ENCODE measurements at places on chromosomes 7 and 10.
A peak's percentile ranks its signal among the peaks of the same experiment; 100 is the strongest.

- no peak for DNase-seq
Measured at GRCh38 chr7:123498601-123499000, 35.8 kb downstream of the IQUB start.

GRCh38 chr10:63256009-63256773, 123.1 kb downstream of the NRBF2 start:
- no peak for DNase-seq

- DNase-seq: no peak
Measured at GRCh38 chr10:27717224-27717623, 28.4 kb downstream of the MKX start.

- DNase-seq: no peak
Measured at GRCh38 chr10:9560976-9561375, 1456.7 kb upstream of the CELF2 start.

DNA sequence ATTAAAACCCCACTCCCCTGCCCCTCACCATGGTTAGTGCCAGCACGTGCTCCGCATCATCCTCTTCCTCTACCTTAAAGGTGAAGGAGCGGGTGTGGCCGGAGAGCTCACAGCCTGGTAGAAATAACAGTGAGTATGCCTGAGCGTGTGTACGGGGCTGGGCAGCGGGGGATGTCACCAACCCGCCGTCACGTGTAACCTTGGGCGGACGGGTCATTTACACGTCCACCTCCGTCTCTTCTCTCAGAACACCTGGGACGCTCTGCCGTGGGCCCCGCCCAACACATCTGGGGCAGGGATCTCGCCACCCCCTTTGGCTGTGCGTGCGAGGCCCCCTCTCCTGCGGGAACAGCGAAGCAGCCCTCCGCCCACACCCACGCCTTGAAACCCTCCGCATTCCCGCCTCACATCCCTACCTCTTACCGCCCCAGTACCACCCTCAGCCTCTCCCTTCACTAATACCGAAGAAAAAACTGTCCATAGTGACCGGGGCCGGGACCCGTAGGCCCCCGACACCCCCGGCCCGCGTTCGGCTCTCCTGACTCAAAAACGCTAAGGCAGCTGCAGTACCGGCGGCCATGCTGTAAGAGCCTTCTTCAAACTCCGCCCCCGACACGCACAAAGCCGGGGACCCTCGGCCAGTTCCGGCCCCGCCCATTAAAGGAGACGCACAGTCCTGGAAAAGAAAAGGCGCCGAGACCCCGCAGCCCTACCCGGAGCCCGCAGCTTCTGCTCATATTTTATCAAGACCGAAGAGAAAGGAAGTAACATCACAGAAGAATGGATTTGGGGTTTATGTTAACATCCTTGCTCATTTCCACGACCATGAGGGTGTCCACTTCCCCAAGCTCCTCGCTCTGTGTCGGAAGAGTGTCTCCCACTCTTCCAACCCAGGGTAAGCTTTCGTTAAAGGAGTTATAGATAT, at the start of gene NPM3:
TSS of gene NPM3 (minus strand) at position 636 of the 925 bp plus-strand sequence. CDS start at position 580, 56 bp downstream.
- peak; percentile 86 for DNase-seq

Measured in stimulated activated CD4-positive, alpha-beta T cell treated with anti-CD3 and anti-CD28 coated beads, Interleukin-1b, Interleukin-23, amount 100 ng/mL, for 24 hours (primary cell).